ENCODE measurements at places on chromosomes 5 and 9.

- DNase-seq: no peak
Observed at GRCh38 chr9:6917162-6917561, 159.4 kb downstream of the KDM4C start.

- no peak for DNase-seq
Observed at GRCh38 chr5:143362664-143363227, 40.7 kb downstream of the NR3C1 start.

DNA sequence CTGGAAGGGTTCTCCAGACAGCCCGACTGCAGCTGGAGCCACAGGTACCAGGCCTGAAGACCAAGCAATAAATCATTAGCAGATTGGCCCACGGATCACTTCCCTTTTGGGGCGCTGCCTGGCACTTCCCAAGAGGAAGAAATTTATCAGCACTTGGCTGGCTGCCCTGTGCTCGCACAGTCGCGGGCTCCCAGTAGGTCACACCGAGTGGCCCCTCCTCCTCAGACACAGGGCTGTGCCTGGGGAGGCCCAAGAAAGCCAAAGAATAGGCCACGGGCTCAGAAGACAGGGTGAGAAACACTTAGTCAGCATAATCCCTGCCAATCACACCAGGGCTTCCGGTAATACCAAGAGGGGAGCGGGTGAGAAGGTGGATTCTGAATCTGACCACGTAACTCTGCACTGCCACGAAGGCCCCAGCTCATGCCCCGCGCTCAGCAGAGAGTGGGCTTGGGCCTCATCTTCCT is 115.7 kb upstream of the MSX2 start:
- DNase-seq: no peak

DNA sequence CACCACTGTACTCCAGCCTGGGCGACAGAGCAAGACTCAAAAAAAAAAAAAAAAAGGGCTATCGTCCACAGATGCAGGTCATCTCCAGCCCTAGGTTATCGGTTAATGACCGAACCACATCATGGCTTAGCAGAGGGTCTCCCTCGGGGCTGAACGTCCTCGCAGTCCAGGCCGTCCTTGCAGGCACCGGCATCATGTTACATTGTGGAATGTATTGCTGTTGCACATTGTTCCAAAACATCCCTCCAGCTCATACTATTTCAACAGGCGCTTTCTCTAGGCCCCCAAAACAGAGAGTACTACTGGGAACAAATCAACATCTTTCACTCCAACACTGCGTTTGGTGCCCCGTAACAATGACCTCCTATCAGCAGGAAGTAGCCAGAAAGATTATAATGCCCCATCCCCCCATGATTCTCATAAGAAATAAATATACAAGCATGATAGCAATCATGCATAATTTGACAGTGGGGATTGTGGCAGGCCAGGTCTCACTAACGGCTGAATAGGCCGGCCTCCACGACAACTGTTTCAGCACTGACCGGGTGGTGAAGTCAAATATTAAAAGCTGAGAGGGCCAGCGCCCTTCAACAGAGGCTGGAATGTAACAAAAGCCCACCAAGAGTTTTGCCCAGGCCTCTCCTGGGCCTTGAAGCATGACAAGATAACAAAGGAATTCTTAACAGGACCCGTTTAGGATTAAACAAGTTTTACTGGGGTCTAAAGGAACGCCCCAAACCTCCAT is 1.1 kb upstream of the LCN9 start:
- DNase-seq: no peak

GRCh38 chr5:150746-151145 is 40.5 kb upstream of the LRRC14B start:
- DNase-seq: no peak

GRCh38 chr9:124209279-124209678 is 48.5 kb upstream of the NEK6 start:
- DNase-seq: no peak

DNA sequence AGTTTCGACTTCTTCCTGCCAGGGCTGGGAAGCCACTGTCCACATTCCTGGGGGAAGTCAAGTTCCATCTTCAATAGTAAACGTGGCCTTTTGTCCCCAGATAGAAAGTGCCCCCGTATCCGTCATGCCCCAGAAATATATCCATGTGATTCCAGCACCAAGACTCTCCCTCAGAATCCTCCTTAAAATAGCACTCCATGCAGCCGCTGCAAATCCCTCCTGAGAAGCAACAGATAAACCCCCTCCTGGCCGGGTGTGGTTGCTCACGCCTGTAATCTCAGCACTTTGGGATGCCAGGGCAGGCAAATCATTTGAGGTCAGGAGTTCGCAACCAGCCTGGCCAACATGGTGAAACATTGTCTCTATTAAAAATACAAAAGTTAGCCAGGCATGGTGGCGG is 126.1 kb downstream of the OLFM1 start:
- no peak for DNase-seq

DNA sequence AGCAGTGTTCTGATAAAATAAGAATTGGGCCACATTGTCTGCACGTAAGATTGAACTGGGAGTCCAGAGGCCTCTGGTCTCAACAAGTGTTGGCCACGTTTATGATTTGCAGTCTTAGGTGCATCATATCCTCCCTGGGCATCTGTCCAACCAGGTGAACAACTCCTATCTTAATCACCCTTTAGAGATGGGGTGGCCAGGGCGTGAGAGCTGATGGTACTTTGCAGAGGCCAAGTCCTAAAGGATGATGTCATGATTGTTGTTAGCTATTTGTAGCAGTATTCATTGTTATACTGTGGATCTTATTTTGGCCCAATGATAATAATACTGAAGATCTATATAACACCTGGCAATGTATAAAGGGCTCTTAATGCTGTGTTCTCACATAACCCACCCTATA is 73.2 kb upstream of the RARS1 start:
- DNase-seq: no peak

- DNase-seq: no peak
Observed at GRCh38 chr9:124270504-124271335, 13.0 kb downstream of the NEK6 start.

GRCh38 chr9:3346549-3346948 is 179.3 kb downstream of the RFX3 start:
- DNase-seq: no peak

DNA sequence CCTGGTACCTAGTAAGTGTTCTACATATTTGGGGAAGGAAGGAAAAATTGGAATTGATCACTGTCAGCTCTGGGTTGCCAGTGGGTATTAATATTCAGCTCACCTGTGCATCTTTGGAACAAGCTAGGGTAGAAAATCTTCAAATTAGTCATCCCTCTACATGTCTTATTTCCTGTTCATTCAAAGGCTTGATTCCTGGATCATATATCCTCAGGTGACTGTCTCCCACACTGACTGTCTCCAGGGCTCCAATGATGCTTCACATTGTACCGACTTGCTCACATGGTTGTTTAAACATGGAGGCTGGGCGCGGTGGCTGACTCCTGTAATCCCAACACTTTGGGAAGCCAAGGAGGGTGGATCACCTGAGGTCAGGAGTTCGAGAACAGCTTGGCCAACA is 11.6 kb upstream of the SUSD1 start:
- no peak for DNase-seq

GRCh38 chr5:115810761-115811160 is 5.7 kb downstream of the CDO1 start:
- no peak for DNase-seq

GRCh38 chr5:150703762-150704161 is 2.9 kb upstream of the RBM22 start:
- DNase-seq: no peak

DNA sequence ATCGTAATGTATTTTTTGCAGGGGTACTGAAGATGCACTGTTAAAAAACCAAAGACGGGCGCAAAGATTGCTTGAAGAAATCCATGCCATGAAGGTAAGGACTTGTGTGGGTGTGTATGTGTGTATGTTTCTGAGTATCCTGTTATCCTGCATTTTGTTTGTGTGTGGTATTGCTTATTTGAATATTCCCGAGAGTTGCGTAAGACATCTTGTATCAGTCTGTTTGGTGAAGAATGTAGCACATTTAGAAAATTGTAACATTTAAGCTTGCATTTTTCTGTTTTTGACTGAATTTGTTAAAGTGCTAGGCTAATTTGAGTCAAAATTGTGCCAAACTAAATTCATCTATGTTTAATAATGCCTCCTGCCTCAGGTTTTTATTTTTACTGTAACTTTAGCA is 13.5 kb downstream of the SRFBP1 start:
- no peak for DNase-seq

DNA sequence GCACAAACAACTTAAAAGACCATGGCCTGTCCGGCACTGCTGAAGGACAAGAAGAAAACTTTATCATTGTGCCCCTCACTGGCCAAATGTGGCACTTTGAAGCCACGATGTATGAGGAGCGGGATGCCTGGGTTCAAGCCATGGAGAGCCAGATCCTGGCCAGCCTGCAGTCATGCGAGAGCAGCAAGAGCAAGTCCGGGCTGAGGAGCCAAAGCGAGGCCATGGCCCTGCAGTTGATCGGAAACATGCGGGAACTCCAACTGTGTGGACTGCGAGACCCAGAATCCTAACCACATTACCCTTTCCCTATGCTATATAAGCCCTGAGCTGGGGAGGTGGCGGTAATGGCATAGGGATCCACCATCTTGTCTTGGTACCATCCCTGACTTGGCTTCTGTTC is 497.9 kb downstream of the ANXA1 start:
- DNase-seq: no peak

GRCh38 chr5:1516615-1517601 is 6.9 kb downstream of the LPCAT1 start:
- DNase-seq: no peak

DNA sequence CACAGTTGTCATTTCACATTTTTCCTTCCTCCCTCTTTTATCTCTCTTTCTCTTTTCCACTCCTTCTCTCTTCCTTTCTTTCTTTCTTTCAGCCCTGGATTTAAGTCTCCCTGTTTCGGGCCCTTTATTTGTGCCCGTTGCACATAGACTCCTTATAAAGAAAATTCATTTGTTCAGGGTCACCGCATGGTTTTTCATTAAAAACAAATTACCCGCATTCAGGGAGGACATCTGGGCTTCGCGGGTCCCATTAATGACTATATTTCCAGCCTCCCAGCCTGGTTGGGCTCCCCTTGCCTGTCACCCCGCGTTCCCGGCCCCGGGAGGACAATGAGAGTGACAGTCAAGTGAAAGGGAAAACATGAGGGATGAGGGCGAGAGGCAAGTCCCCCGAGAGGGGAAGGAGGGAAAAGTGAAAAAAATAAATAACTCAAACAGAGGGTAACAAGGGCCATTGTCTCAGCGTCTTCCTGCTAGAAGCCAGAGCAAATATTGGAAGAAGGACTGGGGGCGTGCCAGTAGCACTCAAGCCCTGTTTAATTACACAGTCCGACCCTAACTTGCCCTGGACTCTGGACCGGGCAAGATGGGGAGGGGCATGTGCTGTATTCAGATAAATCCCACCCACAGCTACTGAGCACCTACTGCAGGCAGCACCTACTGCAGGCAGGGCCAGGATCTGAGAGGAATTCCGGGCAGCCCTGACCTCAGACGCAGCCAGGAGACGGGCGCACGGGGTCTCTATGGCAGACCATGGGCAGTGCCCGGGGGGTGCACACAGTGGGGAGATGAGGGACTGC is 166.2 kb downstream of the PAX5 start:
- DNase-seq: no peak

GRCh38 chr9:91522481-91522880 is 98.8 kb upstream of the NFIL3 start:
- no peak for DNase-seq

DNA sequence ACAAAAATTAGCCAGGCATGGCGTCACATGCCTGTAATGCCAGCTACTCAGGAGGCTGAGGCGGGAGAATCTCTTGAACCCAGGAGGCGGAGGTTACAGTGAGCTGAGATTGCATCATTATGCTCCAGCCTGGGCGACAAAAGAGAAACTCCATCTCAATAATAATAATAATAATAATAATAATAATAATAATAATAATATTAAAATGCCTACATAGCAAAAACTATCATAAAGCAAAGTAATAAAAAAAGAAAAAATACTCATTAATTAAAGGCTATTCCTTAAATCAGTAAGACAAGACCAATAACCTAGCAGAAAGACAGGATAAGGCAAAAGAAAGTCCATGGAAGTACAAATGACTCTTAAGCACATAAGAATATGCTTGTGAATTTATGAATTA is 50.0 kb downstream of the MRPS27 start:
- DNase-seq: no peak

DNA sequence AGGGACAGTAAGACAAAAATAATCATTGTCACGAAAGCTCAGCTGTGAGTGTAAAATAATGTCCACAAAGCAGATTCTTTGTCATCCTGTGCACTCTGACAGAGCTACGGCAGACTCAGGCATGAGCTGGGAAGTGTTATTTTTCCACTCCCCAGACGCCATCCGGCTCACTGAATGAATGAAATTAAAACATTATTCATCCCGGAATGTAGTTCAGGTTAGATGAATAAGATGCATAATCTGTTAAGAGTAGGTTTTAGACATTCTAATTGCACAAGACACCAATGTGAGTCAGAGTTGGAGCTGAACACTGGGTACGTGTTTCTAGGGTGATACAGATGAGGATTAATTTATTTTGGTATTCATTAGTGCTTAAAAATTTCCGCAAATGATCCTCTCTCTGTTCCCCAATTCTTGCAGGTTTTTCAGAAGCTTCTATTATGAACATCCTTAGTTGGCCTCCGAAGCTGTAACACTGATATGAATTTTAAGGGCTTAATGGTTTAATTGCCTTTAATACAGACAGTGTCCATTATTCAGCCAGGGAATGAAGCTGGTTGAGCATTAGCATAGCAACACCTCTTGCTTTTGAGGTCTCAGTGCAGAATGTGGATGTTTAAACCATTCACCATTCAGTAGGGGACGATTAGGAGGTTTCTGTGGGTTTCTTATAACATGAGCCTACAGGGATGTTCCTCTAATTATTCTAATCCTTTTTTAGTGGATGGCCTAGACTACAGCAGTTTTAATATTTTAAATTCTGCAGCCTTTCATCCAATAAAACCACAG is 65.6 kb upstream of the FRRS1L start:
- no peak for DNase-seq

GRCh38 chr5:6551287-6551954 is 81.4 kb downstream of the NSUN2 start:
- no peak for DNase-seq

DNA sequence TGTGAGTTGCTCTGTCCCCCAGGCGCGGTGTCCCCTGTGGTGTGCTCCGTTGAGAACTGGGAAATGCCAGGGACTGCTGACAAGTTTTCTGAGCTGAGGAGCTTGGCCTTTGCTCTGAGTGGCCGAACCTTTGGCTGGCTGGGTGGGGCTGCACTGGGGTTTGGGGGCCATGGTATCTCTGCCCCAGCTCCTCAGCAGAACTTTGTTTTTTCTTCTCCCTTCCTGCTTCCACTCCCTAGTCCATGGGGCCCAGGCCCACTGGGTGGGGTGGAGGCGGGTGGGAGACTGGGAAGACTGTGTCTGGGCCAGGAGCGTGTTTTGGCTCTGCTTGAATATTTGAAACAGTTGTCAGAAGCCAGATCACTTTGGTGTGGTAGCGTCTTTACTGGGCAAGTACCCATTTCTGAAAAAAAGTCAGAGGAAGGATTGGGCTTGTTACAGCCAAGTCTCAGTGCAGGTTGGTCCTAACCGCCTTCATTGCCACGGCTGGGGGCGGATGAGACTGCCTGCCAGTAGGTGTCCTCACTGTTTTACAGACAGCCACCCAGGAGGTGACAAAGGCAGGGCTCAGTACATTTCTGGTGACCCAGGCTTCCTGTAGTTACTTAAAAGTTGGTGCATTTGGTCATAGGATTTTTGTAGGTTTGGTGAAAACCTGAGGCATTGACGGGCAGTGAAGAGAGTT is 92.7 kb downstream of the DAB2IP start:
- DNase-seq: no peak

Measured in stimulated activated naive CD4-positive, alpha-beta T cell (primary cell).